ENCODE measurements at places on chromosomes 5 and 9.

GRCh38 chr9:136820971-136821825 lies 13.4 kb downstream of the RABL6 start:
- H3K27me3 ChIP-seq, result peaks cover 3% of the 10 kb centered on the region
- no peak overlapping the region for H3K27ac ChIP-seq
- H3K36me3 ChIP-seq, result peaks cover 16% of the 10 kb centered on the region
- H3K4me3 ChIP-seq, result no peak overlapping the region
- H3K4me1 ChIP-seq, result peaks cover 6% of the 10 kb centered on the region

DNA sequence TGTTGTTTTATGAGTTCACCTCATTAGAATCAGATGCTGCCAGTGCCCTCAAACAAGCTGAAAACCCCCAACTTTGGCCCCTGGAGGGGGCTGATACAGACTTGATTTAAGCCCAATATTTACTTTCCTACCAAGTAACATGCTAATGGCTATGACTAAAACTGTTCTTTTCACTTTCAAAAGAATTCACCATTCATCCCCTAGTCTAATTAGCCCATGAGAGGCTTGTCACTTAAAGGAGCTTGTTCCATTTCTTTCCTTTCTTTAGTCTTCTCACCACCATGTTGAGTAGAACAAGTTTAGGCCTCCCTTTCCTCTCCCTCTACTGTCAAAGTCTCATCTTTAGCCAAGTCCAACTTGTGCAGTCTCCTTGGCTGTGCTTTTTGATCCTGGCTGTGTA lies 50.4 kb downstream of the EPB41L4B start:
- no peak overlapping the region for H3K4me3 ChIP-seq
- H3K27ac ChIP-seq, result no peak overlapping the region
- H3K4me1 ChIP-seq, result no peaks in the 10 kb centered on the region
- no peaks in the 10 kb centered on the region for H3K36me3 ChIP-seq
- H3K27me3 ChIP-seq, result peaks cover 4% of the 10 kb centered on the region
- no peak for DNase-seq

GRCh38 chr5:93805616-93806379 lies 64.4 kb upstream of the POU5F2 start:
- H3K4me3 ChIP-seq, result no peak overlapping the region
- no peaks in the 10 kb centered on the region for H3K36me3 ChIP-seq
- no peaks in the 10 kb centered on the region for H3K27me3 ChIP-seq
- no peak for DNase-seq
- H3K27ac ChIP-seq, result no peak overlapping the region

- DNase-seq, result no peak
- peaks cover 23% of the 10 kb centered on the region for H3K4me1 ChIP-seq
- H3K27me3 ChIP-seq, result peaks cover 63% of the 10 kb centered on the region
- no peak overlapping the region for H3K4me3 ChIP-seq
- H3K27ac ChIP-seq, result no peak overlapping the region
Measured at GRCh38 chr5:180074462-180074861, 2.9 kb upstream of the RNF130 start.

All from activated naive CD4-positive, alpha-beta T cell treated with anti-CD3 and anti-CD28 coated beads, Interleukin-2, amount 10 ng/mL, durations not matched to agents 7 days and 5 days (primary cell).